NCI-H524 (cell line): ENCODE measurements at places on chromosomes 7 and 10.

DNA sequence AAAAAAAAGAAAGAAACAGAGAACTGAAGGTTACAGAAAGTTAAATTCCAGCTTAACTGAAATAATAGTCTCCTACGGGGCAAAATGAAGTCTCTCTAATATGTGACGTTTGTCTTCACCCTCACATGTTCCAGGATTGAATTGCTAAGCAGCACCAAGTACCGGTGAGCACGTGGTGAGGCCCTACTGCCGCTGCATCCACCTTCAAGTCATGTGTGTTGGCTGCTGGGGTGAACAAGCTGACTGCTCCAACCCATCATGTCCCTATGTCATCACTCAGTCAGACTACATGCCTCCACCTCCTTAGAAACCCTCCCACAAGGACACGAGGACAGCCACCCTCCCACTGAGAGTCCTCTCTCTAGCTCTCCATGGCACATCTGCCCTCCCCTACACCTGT is 35.4 kb upstream of the NPFFR1 start:
- no peak for DNase-seq

DNA sequence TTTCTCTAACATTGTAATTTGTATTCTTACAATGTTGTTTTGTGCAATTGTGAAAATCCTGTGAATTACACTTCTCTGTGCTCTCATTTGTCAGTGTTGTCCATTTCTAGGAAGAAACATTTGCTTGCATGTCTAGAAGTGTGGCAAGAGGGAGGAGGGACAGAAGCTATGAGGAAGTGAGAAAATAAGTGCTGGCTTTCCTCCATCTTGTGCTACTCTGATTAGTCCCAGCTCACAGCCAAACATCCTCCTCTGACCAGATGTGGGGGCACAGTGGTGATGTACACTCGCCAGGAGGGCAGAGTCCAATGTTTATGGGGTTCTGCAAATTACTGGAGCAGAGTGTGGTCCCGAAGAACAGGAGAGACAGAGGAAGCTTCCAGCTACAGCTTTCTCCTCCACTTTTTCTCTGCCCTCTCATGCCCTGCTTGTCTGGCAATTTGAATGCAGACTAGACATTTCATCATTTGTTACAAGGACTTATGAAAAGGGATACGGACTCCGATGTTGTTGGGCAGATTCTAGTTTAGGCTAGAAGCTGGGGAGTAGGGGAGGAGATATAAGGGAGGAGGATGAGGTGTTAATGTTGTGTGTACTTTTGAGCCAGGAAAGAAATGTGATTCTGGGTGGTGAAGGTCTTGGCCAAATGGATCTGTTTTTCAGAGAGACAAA is 131.0 kb upstream of the C1GALT1 start:
- DNase-seq = no peak

GRCh38 chr7:159086301-159086925 is 58.3 kb downstream of the VIPR2 start:
- no peak for DNase-seq

DNA sequence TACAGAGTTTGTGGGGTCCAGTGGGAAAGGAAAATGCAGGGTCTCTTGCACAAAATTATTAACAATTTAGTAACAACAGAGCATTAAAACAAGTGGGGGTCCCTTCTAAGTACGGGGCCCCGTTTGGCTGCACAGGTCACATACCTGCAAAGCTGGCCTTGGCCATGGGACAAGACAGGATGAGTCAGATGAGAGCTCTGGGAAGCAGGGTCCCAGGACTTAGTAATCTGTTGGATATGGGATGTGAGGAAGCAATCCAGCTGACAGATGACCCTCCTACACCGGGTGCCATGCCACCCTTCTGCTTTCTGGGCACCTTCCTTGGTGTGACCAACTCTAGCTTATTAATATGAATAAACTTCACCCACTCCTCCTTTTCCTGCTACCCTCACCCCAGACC is 3.2 kb upstream of the DUSP5 start:
- no peak for DNase-seq

- no peak for DNase-seq
These were observed 110.2 kb downstream of the PTEN start for GRCh38 chr10:87973635-87974034.

- DNase-seq = no peak
These were observed 78.1 kb downstream of the AHR start for GRCh38 chr7:17376595-17376994.

DNA sequence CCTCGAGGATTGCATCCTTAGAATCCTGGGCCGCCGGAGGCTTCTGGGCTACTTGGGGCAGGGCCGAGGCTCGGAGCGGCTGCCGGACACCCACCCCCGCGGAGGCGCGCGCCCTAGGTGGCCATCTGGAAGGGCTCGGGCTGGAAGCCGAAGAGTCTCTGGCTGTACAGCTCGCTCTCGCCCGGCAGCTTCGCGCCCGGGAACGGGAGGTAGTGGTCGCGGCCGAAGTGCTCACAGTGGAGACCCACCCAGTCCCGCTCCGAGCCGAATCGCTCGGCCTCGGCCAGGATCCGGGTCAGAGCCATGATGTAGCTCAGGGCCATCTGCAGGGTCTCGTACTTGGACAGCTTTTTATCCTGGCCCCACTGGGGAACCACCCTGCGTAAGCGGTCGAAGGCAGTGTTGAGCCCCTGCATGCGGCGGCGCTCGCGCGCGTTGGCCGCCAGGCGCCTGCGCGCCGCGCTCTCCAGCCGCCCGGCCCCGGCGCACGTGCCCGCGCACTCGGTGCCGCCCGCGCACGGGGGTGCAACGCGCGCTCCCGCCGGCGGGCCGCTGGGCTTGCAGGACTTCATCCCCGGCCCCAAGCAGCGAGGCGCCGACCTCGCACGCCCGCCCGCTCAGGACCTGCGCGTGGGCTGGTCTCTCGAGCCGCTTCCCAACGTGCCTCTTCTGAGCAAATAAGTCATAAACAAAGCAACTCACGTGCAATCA is 652 bp downstream of the ATOH7 start:
- peak; percentile 66 for DNase-seq

DNA sequence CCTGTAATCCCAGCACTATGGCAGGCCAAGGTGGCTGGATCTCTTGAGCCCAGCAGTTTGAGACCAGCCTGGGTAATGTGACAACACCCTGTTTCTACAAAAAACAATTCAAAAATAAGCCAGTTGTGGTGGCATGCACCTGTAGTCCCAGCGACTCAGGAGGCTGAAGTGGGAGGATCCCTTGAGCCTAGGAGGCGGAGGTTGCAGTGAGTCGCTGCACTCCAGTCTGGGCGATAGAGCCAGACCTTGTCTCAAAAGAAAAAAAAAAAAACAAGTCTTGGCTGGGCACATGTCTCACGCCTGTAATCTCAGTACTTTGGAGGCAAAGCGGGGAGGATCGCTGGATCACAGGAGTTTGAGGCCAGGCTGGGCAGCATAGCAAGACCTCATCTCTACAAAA is 74.6 kb upstream of the PDSS1 start:
- DNase-seq = no peak

DNA sequence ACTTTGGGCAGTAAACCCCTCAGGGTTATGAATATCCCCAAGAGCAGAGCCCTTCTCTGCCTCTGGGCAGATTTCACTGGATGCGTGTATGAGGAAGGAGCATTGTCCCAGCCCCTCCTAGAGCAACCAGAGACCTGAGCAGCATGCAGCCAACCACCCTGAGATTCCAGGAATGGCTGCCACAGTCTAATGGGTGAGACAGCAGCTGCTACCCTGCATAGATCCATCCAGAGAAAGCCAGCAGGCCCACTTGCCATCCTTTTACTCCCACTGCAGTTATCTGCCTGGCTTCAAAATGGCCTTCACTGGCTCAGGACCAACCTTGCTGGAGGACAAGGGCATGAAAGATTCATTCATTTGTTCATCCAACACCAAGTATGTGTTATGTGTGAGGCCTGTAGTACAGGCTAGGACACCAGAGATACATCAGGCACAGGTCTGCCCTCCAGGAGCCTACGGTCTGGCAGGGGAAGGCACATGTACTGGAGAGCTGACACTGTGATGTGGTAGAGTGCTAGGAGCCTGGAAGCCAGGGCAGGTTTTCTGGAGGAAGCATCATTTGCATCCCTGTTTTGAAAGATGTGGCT is 26.2 kb upstream of the C10orf105 start:
- no peak for DNase-seq

DNA sequence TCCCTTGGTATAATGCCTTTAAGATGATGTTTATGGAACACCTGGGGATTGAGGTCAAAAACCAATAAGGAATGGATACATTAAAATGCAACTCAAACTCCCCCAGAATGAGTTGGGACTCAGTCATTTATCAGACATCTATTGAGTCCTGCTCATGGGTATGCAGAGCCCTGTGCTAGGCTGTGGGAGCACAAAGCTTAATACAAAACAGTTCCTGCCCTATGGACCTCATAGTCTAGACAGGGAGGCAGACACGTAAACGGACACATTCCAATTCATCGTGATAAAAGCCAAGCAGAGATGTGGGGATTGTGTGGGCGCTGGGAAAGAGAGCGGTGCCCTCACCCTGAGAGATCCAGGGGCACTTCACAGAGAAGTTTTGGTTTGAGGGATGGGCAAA is 181.7 kb downstream of the PTEN start:
- DNase-seq = no peak

DNA sequence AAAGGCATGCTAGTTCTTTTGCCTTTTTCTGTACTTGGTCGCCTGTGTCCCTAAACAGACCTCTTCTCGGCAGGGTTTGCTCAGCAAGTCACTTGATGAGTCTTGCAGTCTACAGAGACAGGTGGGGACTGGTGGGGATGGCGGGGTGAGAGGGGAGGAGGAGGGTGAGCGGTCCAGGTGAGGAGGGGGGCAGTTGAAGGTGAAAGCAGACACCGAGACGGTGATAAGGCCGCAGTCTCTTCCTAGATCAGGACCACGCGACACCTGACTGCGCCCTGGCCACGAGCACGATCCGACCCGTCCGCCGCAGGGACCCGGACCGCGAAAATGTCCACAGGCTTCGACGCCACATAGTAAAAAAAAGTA is 566 bp downstream of the ASNS start:
- DNase-seq = peak; percentile 30

DNA sequence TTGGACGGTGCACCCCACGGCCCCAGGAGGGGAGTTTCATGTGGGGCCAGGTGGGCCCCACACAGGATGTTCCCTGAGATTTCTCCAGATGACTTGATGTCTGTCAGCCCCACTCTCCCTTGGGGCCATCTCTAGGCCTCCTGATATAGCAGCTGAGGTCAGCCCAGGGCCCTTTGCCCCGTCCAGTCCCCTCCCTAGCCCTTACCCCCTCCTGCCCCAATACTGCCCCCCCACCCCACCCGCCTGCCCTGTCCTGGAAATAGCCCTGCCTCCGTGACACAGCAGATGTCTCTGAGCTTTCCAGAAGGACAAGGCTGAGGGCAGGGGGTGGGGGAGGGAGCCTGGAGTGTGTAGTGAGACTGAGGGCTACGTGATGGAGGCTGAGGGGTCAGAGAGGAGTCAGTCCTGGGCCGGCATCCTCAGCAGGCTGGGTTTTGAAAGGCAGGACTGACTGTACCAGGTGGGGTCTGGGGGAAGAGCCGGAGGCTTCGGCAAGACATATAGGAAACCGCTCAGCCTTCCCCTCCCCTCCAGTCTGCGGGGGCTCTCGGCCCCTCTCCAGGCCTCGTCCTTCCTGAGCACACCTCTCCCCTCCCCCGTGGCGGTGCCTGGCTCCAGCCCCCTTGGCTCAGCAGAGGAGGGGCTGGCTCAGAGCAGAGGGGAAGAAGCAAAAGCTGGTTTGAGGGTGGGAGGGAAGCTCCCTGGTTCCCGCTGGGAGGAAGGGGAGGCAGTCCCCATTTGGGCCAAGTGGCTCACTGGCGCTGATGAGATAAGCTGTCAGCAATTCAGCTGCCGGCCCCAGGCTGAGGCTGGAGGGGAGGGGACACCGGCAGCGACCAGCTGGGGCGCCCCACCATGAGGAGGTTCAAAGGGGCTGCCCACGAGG is 2.0 kb downstream of the FLNC start:
- DNase-seq = peak; percentile 92

- peak; percentile 28 for DNase-seq
These were observed 537 bp upstream of the MRPS24 start for GRCh38 chr7:43869867-43870240.
